Hematopoietic multipotent progenitor cell treated with erythropoietin and hydrocortisone succinate and interleukin-3 and kit ligand, for 17 days (in vitro differentiated cells): ENCODE measurements at places on chromosomes 3 and 15.

DNA sequence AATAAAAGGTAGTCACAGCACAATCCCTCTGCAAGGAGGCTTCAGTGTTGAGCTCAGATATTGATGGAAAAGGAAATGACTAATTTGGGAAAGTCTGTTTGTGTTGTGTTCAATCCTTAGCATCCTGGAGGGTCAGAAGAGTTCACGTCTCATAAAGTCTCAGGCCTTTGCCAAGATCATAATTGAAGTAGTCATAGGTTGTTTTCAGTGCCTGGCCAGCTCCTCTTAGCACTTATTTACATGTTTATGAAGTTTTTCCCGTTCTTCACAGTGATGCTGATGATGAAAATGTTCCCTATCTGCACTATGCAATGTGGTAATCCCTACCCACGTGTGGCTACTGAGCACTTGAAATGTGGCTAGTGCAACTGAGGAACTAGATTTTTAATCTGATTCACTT is 61.6 kb upstream of the TGFBR2 start:
- no peak for DNase-seq

GRCh38 chr3:178669022-178669601 is 132.9 kb downstream of the KCNMB2 start:
- DNase-seq: no peak

DNA sequence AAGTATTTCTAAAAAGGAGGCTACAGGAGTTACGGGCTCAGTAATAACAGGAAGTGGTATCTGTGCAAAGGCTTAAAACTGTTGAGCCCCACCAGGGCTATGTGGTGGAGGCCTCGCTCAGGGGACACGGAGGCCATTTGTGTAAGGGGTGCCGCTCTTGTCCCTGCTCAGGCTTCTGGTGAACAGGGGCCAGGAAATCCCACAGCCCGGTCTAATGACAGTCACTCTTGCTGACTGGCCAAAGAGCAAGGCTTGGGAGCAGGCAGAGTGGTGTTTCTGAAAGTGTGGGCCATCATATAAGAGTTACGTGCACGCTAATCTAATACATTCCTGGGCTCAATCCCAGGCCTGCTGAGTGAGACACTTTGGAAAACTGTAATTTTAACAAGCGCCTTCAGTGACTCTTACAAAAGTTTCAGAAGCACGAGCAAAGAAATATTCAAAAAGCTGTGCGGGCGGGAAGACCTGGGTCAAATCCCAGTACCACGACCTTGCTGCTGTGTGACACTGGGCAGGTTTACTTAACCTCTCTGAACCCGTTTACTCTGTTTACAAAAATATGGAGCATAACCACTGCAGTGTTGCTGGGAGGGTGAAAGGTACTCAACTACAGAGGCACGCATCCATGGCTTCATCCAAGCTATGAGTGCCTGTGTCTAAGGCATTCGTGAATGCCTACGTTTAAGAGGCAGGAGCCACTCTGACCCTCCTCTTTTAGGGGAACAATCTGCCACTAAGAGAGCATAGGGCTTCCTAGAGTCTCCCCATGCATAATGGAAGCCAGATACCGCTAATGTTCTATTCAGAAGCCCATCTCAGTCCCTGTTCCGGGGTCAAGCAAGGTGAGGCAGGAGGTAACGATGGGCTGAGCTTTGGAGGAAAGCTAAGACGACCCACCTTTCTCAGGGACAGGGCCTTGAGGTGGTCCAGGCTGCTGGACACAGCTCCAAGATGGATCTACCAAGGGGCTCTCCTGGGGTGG is 2.0 kb downstream of the ATP10A start:
- no peak for DNase-seq

GRCh38 chr3:98746122-98746521 is 17.0 kb upstream of the ST3GAL6 start:
- DNase-seq: no peak

DNA sequence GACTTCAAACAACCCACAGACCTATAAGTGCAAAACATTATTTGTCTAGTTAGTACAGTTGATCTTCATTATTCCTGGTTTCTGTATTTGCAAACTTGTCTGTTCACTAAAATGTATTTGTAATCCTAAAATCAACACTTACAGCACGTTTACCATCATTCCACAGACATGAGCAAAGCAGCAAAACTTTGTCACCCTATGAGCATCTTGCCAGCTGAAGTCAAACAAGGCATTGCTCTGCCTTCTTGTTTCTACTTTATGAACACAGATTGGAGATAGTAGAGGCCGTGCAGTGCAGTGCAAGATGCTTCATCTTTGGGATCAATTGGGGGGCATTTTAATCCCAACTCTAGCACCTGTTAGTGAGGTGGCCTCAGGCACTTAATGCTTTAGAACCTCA is 202.1 kb downstream of the NLGN1 start:
- no peak for DNase-seq

- peak; percentile 11 for DNase-seq
Observed at GRCh38 chr3:107969994-107970819, 120.6 kb downstream of the CD47 start.

GRCh38 chr3:51681453-51681852 is 10.4 kb downstream of the TEX264 start:
- no peak for DNase-seq

- no peak for DNase-seq
Observed at GRCh38 chr3:18149935-18150334, 275.2 kb downstream of the SATB1 start.

DNA sequence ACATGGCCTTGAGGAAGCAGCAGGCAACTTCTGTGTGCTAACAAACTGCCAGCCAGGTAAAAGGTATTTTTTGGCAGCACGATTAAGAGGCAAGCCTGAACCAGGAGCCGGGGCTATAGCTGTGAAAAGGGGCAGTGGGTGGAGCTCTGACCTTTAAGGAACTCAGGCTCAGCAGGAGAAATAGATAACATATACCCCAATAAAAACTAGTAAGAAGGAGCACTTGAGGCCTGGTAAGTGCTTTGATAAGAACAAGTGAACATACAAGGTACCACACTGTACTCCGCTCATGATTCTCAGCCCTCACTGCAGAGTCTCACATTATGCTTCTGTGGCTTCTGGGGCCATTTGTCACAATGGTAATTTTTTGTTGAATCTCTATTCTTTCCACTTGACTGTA is 5.4 kb downstream of the FYCO1 start:
- peak; percentile 32 for DNase-seq

DNA sequence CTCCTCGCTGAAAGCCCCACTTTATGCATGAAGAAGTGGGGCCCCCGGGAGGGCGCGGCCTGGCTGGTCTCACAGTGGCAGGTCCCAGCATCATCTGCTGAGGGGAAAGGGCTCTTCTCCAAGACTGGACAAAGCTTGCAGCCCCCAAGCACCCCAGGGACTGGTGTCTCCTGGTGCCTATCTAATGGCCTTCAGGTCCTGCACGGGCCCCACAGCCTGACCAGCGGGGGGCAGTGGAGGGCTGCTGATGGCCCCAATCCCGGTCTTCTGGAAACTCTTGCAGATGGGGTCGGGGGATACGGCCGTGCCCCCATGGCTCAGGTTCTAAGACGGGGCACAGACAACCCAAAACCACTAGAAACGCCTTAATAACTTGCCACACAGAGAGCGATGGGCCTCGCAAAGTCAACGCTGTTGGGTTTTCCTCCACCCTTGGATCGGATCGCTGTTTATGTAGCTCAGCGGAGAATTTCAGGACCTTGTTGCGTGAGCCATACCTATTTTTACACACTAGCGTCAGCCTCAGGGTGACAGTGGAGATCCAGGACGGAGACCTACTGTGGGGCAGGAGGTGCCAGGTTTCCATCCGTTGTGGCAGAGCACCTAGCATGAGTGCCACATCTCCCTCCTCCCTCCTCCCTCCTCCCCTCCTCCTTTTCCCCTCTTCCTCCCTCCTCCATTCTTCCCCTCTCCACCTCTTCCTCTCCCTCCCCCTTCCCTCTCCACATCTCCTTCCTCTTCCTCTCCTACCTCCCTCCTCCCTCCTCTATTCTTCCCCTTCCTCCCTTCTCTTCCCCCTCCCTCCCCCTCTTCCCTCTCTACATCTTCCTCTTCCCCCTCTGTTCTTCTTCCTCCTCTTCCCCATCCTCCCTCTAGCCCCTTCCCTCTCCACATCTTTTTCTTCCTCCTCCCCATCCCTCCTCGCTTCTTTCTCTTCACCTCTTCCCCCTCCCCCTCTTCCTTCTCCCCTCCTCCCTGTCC is 79.3 kb upstream of the ALDH1L1 start:
- no peak for DNase-seq

GRCh38 chr3:59659755-59660154 is 609.9 kb upstream of the CFAP20DC start:
- DNase-seq: no peak

DNA sequence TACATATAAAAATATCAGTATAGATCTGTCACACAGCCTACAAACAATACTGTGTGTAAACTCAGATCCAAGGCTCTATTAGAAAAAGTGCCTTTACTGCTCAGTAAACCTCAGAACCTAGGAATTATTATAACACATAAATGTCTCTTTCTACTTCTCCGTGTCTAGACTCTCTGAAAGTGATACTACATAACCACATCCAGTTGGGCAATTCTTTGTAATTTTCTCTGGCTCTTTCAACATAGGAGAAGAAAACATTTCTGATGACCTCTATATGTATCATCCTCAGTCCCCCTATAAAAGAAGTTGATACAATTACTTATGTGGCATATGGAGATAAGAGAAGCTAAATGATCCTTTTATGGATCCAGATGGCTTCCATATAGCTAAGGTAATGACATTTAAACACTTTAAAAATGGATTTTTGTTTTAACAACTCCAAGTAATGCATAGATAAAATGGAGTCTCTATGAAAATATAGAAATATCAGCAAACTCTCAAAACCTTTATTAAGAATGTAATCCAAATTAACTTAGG is 104.5 kb downstream of the LSAMP start:
- DNase-seq: no peak

- DNase-seq: no peak
Observed at GRCh38 chr3:31170932-31171670, 276.6 kb upstream of the GADL1 start.

DNA sequence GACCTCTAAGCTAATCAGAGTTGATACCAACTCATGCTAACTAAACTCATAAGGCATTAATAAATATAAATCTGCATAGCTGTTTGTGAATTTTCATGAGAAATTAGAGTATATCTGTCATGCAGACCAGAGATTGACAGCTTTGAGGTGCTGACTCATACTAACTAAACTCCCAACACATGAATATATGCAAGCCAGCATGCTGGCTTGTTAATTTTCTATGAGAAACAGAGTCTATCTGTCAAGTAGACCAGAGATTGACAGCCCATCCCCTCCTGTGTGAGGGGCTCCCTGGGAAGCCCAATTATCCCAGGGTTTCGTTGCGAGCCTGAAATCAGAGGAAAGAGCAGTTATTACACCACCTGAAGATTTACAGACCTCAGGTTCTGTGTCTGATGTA is 69.3 kb downstream of the CD47 start:
- no peak for DNase-seq

DNA sequence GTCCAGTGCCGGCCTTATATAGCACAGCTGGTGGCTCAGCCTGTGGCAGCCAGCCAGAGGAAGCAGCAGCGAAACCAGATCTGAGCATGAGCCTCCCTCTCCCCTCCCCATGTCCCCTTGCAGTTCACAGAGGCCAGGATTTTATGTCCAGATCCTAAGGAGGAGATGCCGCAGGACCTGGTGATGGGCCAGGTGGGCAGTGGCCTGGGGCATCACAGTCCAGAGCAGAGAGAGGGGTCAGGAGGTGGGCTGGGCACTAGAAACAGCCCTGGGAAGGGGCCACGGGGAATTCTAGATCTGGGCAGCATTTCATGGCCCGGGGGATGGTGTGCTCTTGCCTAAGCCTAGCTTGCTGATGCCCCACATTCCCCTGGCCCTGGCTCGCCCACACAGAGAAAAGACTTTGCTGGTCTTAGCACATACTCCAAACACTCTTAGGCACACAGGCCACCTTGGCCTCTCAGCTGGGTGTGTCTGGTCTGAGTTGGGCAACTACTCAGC is 259 bp upstream of the CILP start:
- DNase-seq: no peak

- no peak for DNase-seq
Observed at GRCh38 chr3:109161487-109162123, 25.1 kb downstream of the C3orf85 start.

DNA sequence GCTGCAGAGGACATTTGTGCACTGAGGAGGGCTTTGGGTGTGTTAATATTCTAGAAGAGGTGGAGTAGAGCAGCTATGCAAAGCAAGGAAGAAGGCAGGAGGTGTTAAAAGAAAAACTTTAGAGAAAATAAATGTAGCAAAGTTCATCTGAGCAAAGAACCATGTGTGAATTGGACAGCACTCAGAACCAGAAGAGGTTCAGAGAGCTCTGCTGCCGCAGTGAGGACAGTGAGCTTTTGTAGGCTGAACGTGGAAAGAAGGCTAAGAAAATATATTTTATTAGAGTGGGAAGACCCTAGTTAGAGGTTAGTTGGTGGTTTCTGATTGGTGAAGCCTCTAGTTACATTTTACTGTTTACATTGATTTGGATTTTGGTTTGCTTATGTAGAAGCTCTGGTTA is 50.7 kb downstream of the ST6GAL1 start:
- DNase-seq: no peak

- no peak for DNase-seq
Observed at GRCh38 chr3:39096775-39097174, 10.7 kb downstream of the GORASP1 start.

DNA sequence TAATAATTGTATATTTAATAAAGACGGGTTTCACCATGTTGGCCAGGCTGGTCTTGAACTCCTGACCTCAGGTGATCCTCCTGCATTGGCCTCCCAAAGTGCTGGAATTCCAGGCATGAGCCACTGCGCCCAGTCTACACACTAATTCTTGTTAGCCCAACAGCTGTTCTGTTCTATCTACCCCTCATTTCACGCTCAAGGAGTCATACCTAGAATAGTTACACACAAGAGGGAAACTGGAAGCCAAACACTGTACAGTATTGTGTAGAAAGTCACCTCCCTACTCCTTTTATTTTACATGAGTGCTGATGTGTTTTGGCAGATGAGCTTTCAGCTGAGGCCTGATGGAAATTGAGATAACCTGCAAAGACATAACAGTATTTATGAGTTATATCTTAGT is 13.4 kb upstream of the CTDSPL2 start:
- no peak for DNase-seq

DNA sequence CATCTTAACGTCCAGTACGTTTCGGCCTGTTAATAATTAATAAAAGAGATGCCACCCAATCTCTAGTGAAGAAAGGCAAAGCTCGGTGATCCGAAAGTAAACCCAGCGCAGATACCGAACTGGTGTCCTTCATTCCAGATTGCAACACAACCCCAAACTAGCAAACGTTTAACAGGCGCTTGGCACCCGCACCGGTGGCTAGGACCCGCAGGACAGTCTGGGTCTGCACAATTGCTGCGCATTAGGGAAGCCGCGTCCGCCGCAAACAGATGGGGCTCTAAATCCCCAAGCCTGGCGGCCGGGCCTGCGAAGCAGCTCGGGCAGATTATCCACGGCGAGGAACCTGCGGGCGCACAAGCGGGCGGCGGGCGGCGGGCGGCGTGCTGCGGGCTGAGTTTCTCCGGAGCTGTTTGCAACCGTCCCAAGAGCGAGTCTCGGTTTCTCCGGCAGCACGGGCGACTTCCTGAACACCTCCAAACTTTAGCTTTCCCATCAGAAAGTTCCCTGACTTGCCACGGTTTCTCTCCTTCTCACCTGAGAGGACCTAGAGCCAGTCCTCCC is 112.1 kb upstream of the ICE2 start:
- no peak for DNase-seq
